Nephron progenitor cell (in vitro differentiated cells): ENCODE measurements at places on chromosomes 2 and 18.
A peak's percentile ranks its signal among the peaks of the same experiment; 100 is the strongest.

DNA sequence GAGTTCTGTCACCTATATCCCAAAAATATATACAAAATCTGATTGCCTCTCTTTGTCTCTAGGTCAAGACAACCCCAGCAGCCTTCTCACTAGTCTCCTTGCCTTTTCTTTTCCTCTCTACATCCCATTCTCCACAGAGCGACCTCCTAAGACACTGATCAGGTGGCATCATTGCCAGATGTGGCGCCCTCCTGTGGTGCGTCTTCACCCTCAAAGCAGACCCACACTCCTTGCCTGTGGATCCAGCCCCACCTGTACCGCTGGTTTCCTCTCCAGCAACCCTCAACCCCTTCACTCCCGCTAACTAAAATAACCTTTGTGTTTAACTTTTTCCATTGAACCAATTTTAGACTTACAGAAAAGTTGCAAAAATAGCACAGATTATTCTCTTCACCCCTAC lies 273.3 kb downstream of the GLI2 start:
- DNase-seq, result no peak

DNA sequence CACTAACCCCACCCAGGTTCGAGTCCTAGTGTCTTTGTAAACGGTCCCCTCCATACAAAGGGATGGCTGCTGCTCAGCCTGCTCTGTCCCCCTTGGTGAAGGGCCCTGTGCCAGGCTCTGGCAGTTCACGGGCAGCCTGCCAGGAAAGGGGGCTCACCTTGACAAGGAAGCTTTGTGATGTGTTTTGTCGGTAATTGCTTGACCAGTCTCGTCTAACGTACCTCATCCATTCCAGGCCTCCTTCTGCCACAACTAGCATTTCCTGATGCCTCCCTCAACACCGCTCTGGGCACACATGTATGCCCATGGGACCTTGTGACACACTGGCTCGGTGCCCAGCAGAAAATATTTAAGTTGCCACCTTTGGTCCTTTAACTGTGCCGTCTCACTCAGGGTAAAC lies 171.9 kb downstream of the KLHL29 start:
- no peak for DNase-seq

DNA sequence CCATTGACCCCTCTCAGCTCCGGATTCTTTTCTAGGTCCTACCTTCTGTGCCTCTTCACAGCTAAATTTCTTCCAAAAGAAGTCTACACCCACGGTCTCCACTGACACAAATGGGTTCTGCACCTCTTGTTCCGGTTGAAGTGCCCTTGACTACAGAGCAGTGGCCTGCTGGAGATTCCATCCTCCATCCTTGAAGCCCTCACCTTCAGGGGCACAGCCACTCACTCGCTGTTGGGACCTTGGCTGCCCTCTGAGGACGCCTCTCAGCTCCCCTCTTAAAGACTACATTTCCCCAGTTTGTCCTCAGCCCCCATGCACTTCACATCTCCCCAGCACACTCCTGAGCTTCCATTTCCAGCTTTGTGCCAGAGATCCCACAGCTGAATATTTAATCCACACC lies 226.3 kb downstream of the ATAD2B start:
- DNase-seq, result no peak

DNA sequence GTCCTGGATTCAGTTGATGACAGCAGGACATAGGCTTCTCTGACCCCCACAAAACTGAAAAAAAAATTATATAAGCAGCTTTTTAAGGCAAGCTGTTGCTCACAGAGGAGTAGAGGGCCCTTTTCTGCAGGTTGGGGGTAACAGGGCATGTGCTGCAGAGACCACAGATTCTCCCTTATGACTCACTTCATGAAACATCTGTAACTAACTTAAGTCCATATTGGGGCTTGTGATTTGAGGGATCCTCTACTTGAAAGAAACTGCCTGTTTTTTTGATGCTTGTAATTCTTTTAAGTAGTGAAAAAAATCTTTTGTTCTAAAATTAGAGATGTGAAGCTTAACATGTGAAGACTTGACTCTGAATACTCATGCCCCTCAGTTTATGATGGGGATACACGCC lies 33.4 kb downstream of the XRCC5 start:
- DNase-seq, result no peak

- peak; percentile 26 for DNase-seq
Observed at GRCh38 chr2:232951891-232952290, 61.2 kb downstream of the NGEF start.
